ENCODE measurements at places on chromosomes 4 and X.

- no peak for DNase-seq
Measured at GRCh38 chr4:187179086-187180058, 455.7 kb upstream of the FAT1 start.

DNA sequence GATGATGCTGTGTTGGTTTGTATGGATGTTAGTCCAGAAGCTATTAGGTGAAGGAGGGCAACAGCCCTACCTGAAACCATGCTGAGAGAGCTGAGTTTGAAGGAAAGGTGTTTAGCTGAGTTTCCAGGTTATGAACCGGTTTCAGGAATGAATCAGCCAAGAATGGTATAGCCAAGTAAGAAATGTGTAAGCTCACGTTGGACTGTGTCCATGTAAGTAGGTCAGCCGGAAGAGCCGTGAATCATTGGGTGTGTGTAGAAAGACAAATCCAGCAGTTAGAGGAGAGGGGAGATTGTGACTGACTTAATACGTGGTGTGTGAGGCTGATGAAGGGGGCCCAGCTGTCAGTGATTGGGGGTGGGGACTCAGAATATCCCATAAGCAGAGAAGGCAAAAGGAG, 77.2 kb upstream of the SPIN4 start:
- DNase-seq, result peak; percentile 67

DNA sequence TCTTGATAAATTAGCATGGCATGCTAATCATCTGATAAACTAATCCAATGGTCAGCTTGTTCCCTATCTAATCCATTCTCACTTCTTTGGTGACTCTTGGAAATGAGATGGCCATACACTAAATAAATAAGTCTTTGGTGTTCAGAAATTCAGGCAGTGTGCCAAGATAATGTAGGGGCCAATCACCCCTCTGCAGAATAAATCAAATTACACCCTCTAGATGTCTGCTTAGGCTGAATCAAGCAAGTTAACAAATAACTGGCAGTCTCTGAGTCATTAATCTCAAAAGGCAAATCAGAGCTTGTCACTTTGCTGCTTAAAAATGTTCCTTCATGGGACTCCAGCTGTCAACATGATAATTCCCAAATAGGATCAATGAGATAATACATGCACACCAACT, 97.4 kb downstream of the NLGN4X start:
- DNase-seq, result no peak

GRCh38 chrX:50812995-50813842, 775 bp downstream of the SHROOM4 start:
- DNase-seq, result peak; percentile 24

- DNase-seq, result no peak
Measured at GRCh38 chrX:10743476-10743875, 123.1 kb upstream of the MID1 start.
